Tibial nerve (tissue), 4 donors: ENCODE measurements at places on chromosomes 1 and 21. TPM values are rescaled to one million over a fixed set of nuclear protein-coding genes. Genes with fewer than 3 reads are reported as not detected.

APCS gene
- not detected for total RNA-seq

VAMP3 gene
- 86.1 TPM for total RNA-seq

RGS1 gene
- total RNA-seq: 204 TPM

NKAIN1 gene
- not detected for total RNA-seq

GPR157 gene
- 10.5 TPM for total RNA-seq

CADM3 gene
- total RNA-seq: 56.1 TPM

CLCA4 gene
- total RNA-seq: not detected

AADACL4 gene
- not detected for total RNA-seq

CDA gene
- total RNA-seq: 0.84 TPM

RORC gene
- 0.90 TPM for total RNA-seq

HOOK1 gene
- 0.87 TPM for total RNA-seq

ATP1A4 gene
- 1.2 TPM for total RNA-seq

FAM3B gene
- not detected for total RNA-seq

FCER1G gene
- total RNA-seq: 49.4 TPM

CPLANE2 gene
- total RNA-seq: 3.6 TPM

EPHA10 gene
- under 0.01 TPM for total RNA-seq

TRIM17 gene
- total RNA-seq: not detected

LIN28A gene
- not detected for total RNA-seq

KIF26B gene
- total RNA-seq: 1.4 TPM

SCYL3 gene
- total RNA-seq: 9.8 TPM

UBE2G2 gene
- total RNA-seq: 165 TPM

SLC45A3 gene
- 2.9 TPM for total RNA-seq

SYT14 gene
- total RNA-seq: 2.1 TPM

DUSP23 gene
- 132 TPM for total RNA-seq

OR2T29 gene
- not detected for total RNA-seq

TLR5 gene
- 10.7 TPM for total RNA-seq

UBL4B gene
- not detected for total RNA-seq

PTAFR gene
- total RNA-seq: 4.2 TPM

FNDC10 gene
- 3.0 TPM for total RNA-seq

RASAL2 gene
- 40.5 TPM for total RNA-seq

RNF223 gene
- total RNA-seq: not detected

TRPM2 gene
- 4.9 TPM for total RNA-seq

CFHR3 gene
- total RNA-seq: 0.66 TPM

AVPR1B gene
- total RNA-seq: not detected

SELL gene
- 3.9 TPM for total RNA-seq

SH2D2A gene
- 2.9 TPM for total RNA-seq

ZBTB8A gene
- total RNA-seq: 8.1 TPM

KRTAP12-2 gene
- not detected for total RNA-seq

CNKSR1 gene
- total RNA-seq: 4.0 TPM

COL8A2 gene
- total RNA-seq: 26.7 TPM

ILDR2 gene
- total RNA-seq: 6.3 TPM

GUCA2A gene
- total RNA-seq: not detected

NDC1 gene
- total RNA-seq: 13.5 TPM

ERICH3 gene
- total RNA-seq: 0.22 TPM

S100B gene
- 900 TPM for total RNA-seq

TCHHL1 gene
- not detected for total RNA-seq

AADACL3 gene
- total RNA-seq: not detected

MTARC1 gene
- 81.8 TPM for total RNA-seq

KIAA0040 gene
- 28.8 TPM for total RNA-seq

CYP4A22 gene
- total RNA-seq: 3.6 TPM

UQCRHL gene
- total RNA-seq: 1.3 TPM

TNNT2 gene
- 128 TPM for total RNA-seq

KRTAP7-1 gene
- not detected for total RNA-seq

MNDA gene
- 3.3 TPM for total RNA-seq

BGLAP gene
- 2.1 TPM for total RNA-seq

AGMAT gene
- not detected for total RNA-seq

S100A7A gene
- total RNA-seq: not detected

LCE1B gene
- total RNA-seq: not detected

TRAF3IP3 gene
- 2.1 TPM for total RNA-seq
